ENCODE measurements at places on chromosomes 6 and 20. TPM values are rescaled to one million over a fixed set of nuclear protein-coding genes. Genes with fewer than 3 reads are reported as not detected.

DNA sequence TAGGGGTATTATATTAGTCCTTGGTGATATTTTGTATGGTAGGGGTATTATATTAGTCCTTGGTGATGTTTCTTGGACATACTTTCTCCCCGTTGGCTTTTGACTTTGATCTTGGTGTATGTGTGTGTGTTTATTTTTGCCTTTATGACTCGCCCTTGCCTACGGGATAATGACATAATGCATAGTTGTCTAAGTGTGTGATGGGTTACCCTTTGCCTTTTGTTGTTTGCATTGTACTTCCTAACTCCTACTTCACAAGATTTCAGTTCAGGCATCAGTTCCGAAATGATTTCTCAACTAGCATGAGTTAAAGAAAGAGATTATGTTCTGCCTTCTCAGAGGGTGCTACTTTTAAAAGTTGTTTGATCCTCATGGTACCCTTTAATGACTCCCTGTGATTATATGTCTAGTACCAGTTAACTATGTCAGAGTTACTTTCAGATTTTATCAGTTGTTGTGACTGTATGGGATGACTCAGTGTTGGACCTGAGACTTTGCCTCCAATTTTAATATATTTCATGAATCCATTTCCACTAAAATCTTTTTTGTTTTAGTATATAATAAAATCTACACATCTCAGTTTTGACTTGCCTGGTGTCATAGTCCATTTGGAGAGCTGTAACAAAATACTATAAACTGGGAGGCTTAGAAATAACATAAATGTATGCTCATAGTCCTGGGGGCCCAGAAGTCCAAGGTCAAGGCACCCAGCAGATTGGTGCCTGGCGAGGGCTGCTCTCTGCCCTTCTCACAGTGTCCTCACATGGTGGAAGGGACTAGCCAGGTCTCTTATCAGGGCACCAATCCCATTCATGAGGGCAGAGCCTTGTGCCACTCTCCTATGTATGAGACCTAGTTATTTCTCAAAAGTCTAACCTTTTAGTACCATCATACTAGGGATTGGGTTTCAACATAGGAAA lies 34.1 kb downstream of the CDYL start:
- H3K4me3 ChIP-seq, result no peak overlapping the region
- no peak overlapping the region for H3K27ac ChIP-seq
- peaks cover 20% of the 10 kb centered on the region for H3K4me1 ChIP-seq

DNA sequence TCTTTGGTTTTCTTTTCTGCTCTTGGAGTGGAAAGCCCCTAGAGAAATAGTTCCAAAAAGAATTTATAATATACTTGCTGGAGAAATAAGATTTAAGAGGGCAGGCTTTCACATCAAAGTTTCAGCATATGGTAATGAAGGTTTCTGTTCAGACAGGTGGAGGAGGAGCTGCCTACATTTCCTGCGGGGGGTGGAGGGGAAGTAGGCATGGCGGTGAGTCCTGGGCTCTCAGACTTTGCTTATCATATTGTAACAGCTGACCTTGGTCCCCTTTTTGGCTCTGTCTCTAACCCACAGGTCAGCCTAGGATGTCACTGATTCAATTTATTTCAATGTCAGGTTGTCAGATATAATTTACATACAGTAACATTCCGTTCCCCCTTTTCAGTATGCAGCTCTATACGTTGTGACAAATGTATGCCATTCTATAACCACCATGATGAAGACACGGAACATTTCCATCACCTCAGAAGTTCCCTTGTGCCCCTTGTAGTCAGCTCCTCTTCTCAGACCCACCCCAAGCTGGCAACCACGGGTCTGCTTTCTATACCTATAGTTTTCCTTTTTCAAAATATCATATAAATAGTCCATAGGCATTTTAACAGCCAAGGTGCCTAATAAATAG lies 77.6 kb upstream of the GGTLC1 start:
- peak overlapping the region; percentile 61 for H3K4me3 ChIP-seq
- H3K36me3 ChIP-seq, result peaks cover 3% of the 10 kb centered on the region
- H3K27ac ChIP-seq, result no peak overlapping the region
- DNase-seq, result peak; percentile 69
- H3K4me1 ChIP-seq, result peaks cover 9% of the 10 kb centered on the region
- H3K27me3 ChIP-seq, result peaks cover 2% of the 10 kb centered on the region

- no peak overlapping the region for H3K27ac ChIP-seq
- no peaks in the 10 kb centered on the region for H3K4me1 ChIP-seq
Observed at GRCh38 chr20:38141204-38141888, 23.7 kb downstream of the TGM2 start.

GRCh38 chr20:9235518-9235917 lies 166.6 kb downstream of the PLCB4 start:
- H3K27me3 ChIP-seq, result no peaks in the 10 kb centered on the region
- H3K4me3 ChIP-seq, result no peak overlapping the region
- DNase-seq, result no peak
- H3K4me1 ChIP-seq, result no peaks in the 10 kb centered on the region
- H3K36me3 ChIP-seq, result no peaks in the 10 kb centered on the region

The WFDC5 gene
- total RNA-seq, result not detected

The SMOC2 gene
- total RNA-seq, result not detected

Data from activated CD4-positive, alpha-beta T cell treated with anti-CD3 and anti-CD28 coated beads, Interleukin-2, amount 10 ng/mL, durations not matched to agents 24 days and 14 days (primary cell).